ENCODE measurements at places on chromosomes 6 and 20.

GRCh38 chr6:28651161-28651560 is 125.5 kb downstream of the GPX5 start:
- no peak for DNase-seq

- DNase-seq, result no peak
These were observed 311.9 kb upstream of the EPHA7 start for GRCh38 chr6:93731306-93731705.

DNA sequence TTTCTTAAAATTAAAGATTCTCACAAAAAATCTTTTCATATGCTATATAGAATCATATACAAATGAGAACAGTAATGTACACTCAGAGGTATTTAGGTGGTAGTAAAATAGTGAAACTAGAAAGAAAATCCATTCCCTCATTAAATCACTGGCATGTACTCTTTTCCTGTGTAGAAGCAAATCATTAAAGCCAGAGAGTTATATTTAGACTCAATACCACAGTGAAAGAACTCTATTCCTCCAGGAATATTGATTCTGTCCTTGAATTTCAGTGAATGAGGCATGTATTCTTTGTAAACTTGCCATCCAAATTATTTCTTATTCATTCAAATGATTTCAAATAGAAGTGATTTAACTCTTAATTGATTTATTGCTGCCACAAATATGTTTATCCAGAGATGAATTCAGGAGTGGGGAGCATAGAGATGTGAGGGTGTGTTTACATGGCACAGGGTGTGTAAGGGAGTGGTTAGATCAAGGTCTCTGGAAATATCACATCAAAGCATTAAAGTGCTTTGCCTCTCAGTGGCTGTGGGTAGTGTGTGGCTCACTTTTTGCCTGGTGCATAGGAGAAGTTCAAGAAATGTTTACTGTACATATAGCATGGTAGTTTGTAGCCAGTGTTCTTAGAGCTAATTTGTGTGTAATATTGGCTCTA is 141.2 kb downstream of the FAM83B start:
- no peak for DNase-seq

- DNase-seq, result no peak
These were observed 108.4 kb downstream of the FOXF2 start for GRCh38 chr6:1497761-1498105.

DNA sequence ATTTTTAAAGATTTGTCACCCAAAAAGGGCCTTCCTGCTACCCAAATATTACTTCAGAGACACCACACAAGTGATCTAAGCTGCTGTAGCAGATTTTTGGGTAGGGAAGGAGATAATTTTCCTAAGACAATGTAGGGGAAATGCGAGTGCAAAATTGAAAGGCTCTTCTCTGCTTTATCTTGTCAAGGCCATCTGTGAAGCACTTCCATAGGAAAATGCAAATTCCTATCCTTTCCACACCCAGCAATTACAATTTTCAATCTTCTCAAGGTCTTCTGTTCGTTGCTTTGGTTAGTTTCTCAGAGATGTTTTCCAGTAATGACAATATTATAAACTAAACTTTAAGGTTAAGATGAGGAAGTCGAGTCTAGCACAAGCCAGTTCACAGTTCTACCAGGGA is 53.4 kb downstream of the HDGFL1 start:
- no peak for DNase-seq

DNA sequence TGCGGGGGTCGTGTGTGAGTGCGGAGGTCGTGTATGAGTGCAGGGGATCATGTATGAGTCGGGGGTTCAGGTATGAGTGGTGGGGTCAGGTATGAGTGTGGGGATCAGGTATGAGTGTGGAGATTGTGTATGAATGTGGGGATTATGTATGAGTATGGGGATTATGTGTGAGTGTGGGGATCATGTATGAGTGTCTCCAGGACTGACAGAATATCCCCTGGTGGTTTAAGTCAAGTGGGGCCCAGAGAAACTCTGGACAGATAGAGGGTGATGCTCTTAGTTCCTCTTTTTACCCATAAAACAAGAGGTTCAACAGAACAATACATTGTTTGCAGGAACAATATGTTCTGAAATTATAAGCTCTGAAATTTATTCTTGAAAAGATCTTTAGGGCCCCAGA is 131.9 kb downstream of the UST start:
- DNase-seq, result no peak

GRCh38 chr6:72703093-72703492 is 81.2 kb downstream of the KCNQ5 start:
- DNase-seq, result no peak

GRCh38 chr6:109678240-109678639 is 12.8 kb downstream of the AK9 start:
- DNase-seq, result no peak

GRCh38 chr20:3696200-3696599 is 14.4 kb upstream of the ADAM33 start:
- no peak for DNase-seq

DNA sequence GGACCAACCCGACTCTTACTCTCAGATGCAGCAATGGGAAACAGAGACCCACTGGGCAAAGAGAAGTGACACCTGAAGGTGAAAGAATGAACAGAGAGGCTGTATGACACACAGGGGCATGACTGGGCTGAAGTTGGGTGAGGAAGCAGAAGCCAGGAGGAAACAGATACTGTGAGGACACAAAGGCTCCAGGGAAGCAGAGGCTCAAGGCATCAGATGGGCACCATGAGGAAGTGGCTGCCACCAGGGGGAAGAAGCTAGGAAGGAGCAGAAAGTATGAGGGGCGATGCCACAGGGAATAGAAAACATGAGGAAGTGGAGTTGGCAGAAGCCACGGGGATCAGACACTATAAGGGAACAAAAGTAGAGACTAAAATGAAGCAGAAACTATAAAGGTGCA is 30.9 kb upstream of the OCSTAMP start:
- DNase-seq, result no peak

DNA sequence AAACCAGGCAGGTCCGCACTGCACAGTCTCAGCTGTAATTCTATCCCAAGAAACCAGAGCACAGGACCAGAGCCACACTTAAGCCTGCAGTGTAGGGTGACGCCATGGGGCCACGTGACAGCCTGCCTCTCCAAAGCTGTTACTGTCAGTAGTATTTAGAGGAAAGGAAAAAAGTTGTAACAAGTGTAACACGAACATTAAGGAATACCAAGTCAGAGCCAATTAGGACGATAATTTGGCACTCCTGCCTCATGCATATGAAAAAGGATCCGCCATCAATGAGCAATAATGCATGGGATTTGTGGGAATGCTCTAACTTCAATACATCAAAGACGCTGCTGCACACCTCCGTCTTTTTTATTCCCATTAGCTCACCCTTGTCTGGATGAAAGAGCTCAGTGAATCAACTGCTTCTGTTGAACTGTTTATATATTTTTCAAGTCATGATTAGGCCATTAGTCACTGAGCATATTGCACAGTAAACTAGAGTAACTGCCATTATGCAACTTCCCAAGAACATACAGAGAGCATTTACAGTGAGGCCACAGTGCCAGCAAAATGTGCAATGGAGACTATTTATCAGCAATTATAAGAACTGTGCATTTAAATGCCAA is 79.9 kb downstream of the ATXN1 start:
- peak; percentile 74 for DNase-seq

DNA sequence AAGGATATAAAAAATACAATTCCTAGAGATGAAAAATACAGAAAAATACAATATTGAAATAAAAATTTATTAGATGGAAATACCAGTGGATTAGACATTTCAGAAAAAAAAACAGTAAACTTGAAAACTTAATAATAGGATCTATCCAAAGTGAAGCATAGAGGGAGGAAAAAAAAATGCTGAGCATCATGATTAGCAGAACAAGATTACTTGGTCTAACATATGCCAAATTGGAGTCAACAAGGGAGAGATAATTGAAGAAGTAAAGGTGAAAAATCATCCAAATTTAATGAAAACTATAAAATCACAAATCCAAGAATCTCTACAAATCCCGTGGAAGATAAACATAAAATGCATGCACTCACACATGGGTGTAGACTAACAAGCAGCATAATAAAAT is 166.2 kb upstream of the BMP5 start:
- no peak for DNase-seq

- no peak for DNase-seq
These were observed 248.4 kb downstream of the MYLK4 start for GRCh38 chr6:2502096-2502997.

DNA sequence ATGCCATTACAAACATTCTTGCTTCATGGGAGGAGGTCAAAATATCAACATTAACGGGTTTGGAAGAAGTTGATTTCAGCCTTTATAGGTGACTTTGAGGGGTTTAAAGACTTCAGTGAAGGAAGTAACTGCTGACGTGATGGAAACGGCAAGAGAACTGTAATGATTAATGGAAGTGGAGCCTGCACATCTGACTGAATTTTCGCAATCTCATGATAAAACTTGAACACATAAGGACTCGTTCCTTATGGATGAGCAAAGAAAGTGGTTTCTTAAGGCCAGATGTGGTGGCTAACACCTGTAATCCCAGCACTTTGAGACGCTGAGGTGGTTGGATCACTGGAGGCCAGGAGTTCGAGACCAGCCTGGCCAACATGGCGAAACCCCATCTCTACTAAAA is 226.1 kb downstream of the BCAS1 start:
- no peak for DNase-seq

GRCh38 chr6:93554018-93554417 is 134.7 kb upstream of the EPHA7 start:
- DNase-seq, result no peak

DNA sequence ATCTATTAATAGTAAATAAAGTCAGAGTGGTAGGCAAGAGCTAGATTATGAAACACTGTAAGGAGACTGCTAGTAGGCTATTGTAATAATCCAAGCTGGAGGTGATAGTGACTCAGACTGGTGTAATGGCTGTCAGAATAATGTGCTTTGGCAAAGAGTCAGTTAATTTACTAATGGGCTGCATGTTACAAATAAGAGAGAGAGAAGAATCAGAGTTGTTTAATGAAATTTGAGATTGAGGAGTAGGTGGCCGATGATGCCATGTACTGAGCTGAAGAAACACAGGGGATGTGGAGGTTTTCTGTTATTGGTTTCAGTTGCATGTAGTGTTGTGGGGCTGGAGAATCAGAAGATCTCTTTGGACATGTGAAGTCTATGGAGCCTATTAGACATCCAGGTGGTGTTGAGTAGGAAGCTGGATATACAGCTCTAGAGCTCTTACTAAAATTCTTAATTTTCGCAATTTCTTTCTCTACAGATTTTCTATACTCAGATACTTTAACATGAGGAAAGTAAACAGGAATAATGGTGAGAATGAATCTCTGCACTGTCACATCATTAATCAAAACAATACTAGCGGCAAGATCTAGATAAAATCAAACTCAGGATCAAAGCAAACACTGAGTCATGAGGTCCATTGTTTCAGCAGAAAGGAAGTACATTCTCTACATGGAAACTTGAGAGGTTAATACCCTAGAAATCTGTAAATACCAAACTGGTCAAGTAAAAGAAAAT is 167.7 kb downstream of the SIM1 start:
- peak; percentile 86 for DNase-seq

GRCh38 chr20:8492173-8492572 is 360.1 kb downstream of the PLCB1 start:
- no peak for DNase-seq

- DNase-seq, result no peak
These were observed 31.4 kb downstream of the B4GALT5 start for GRCh38 chr20:49682278-49682677.

DNA sequence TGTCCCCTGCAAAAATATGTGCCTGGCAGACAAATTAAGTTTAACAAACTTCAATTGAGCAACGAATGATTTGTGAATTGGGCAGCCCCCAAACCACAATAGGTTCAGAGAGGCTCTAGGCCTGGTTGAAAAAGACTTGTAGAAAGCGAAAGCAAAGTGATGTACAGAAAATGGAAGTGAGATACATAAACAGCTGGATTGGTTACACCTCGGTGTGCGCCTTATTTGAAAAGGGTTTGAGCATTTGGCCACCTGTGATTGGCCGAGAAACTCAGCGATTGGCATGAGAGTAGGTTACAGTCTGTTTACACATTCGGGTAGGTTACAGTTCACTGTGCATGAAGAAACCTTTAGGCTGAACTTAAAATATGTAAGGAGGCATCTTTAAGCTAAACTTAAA is 136.9 kb downstream of the CD83 start:
- no peak for DNase-seq

- peak; percentile 65 for DNase-seq
These were observed 726.6 kb downstream of the RFPL4B start for GRCh38 chr6:113073611-113074191.

GRCh38 chr6:110814102-110815014 is 911 bp downstream of the CDK19 start:
- DNase-seq, result no peak

GRCh38 chr6:11909696-11910132 is 102.4 kb upstream of the HIVEP1 start:
- DNase-seq, result peak; percentile 44

DNA sequence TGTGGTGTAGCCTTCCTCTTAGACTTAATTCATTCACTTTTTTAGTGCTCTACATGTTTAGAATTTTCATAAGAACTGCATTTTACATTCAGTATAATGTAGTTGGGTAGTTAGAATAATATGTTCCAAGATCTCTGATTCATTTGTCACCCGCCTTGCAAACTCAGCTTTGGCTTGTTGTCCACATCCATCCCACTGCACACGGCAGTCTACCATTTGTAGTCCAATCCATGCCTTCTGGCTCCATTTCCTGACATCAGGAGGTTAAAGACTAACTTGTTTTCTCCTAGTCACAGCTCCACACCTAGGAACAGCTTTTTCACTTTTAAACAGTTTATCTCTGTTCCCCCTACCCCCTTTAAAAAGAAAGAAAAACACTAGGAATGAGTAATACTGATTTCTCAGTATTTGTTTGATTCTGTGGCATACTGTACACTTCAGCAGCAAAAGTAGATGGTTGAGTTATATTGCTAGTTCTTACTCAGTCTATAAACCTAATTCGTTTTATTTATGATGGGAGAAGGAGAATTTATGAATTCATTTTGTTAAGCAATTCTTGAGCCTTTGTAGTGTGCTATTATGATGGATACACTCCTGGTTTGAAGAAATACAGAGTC is 180.9 kb downstream of the ARID1B start:
- DNase-seq, result no peak

- no peak for DNase-seq
These were observed 83.8 kb downstream of the IYD start for GRCh38 chr6:150452428-150453243.
